MG63 (cell line): ENCODE measurements at places on chromosomes 7 and 10. TPM values are rescaled to one million over a fixed set of nuclear protein-coding genes. Genes with fewer than 3 reads are reported as not detected.

DNA sequence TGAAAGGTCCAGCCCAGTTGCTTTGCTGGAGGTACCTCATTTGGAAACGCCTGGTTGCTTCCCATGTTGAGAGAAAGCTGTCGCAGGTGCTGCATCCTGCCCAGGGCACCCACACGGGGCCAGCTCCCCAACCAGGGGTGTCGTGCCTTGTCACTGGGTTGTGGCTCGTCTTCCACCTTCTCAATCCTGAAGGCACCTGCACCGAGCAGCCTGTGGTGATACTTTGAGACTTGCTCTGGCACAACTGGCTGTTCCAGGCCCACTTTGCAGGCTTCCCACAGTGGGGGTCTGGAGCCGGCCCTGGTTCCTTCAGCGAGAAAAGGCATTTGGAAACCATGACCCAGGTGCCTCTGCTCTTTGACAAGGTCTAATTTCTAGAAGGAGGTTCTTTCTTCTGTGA lies 197.3 kb upstream of the PPP2R2D start:
- no peak for DNase-seq

DNA sequence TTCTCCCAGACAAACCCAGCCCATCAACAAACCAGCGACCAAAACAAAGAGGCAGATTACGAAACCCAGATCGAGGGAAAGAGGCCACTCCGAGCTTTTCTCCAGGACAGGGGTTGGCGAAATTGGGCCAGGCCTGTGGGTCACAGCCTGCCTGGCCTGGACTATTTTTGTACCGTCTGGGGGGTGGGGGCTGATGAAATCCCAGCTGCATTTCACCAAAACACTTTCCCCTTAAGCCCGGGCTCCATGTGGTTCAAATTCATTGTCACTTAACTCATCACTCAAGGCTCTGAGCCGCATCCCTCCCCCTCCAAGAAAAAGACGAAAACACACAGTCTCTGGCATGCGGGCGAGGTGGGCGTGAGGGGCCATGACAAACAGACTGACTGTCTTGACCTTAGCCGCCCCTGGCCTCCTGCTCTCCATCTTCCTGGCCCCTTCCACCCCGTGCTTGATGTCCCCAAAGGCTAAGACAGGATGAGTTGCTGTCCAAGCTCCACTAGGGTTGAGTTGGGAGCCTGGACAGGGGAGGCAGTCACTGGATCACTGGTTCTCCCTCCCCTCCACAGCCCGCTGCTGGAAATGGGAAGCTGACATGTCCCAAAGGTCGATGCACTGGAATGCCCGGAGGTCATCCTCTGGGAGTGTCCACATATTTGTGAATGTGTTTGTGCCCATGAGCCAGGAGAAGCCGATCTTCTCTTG lies 19.2 kb downstream of the TMEM270 start:
- DNase-seq, result no peak

- no peak for DNase-seq
Observed at GRCh38 chr7:50226145-50226544, 78.4 kb upstream of the IKZF1 start.

DNA sequence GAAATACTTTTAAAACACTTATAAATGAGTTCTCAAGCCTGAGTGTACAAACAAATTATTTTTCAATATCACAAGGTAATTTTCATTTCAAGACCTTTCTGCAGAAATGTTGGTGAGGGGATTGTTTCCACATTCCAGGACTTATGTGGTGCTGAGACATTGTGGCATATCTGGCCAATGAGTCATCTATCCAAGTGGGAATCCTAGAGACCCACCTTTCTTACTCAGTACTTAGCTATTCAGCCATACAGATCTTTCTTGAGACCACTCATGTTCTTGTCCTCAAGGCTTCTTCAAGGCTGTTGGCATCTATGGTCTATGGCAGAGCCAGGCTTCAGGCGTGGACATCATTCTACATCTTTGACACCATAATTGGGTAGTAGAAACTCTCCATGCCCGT lies 225.4 kb downstream of the DKK1 start:
- no peak for DNase-seq

Gene HTRA1
- total RNA-seq, result 26.0 and 40.8 TPM in 2 replicates

Gene CLRN3
- total RNA-seq, result not detected in 2 replicates
